ENCODE measurements at places on chromosomes 12 and 14. TPM values are rescaled to one million over a fixed set of nuclear protein-coding genes. Genes with fewer than 3 reads are reported as not detected.

GRCh38 chr12:12557733-12558132 is 4.9 kb downstream of the DUSP16 start:
- no peak for DNase-seq

DNA sequence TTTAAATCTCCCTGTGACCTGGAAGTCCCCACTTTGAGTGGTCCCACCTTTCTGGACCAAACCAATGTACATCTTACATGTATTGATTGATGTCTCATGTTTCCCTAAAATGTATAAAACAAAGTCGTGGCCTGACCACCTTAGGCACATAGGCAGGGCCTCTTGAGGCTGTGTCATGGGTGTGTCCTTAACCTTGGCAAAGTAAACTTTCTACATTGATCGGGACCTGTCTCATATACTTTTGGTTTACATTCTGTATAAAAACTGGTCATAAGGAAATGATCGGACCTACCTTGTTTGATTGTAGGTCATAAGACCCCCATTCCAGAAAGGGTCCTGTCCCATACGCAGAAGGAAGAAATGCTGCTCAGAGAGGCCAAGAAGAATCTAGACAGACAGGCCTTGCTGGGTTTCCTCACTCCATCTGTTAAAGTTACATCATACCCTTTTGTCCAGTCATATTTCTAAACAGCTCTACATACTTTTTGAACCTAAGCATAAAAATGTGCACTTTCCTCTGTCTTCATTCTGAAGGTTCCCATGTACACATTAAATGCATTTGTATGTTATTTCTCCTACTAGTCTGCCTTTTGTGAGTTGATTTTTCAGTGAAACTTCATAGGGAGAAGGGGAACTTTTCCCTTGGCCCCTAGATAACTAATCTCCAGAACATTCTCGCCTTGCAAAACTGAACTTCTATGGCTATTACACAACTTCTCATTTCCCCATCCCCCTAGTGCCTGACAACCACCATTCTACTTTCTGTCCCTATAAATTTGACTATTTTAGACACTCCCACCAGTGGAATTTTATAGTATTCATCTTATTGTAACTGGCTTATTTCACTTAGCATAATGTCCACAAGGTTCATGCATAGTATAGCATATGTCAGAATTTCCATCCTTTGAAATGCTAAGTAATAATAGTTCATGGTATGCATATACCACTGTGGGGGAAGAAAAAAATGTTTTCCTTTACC is 30.2 kb upstream of the CPM start:
- no peak for DNase-seq

DNA sequence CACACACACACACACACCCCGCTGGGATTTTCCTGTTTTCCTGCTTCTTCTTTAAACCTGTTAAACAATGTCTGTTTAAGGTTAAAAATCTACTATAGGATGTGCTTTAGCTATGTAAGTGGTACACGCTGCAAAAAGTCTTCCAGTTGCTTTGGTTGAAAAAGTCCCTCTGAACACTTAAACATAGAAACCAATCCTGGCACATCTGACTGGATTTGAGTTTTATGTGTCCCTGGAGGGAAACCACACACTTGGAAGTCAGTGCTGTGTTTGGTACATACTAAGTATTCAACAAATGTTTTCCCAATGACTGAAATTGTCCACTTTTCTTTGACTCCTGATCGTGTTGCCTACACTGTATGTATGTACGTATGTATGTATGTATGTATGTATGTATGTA is 22.0 kb downstream of the CFL2 start:
- DNase-seq: no peak

- no peak for DNase-seq
Measured at GRCh38 chr14:104844306-104845032, 20.6 kb upstream of the CEP170B start.

GRCh38 chr14:102085488-102085887 is 1.4 kb downstream of the HSP90AA1 start:
- DNase-seq: no peak

GRCh38 chr14:36070031-36070719 is 106.3 kb downstream of the PTCSC3 start:
- peak; percentile 78 for DNase-seq

GRCh38 chr12:132185705-132186104 is 41.4 kb downstream of the NOC4L start:
- no peak for DNase-seq

GRCh38 chr12:131421509-131422186 is 289.2 kb upstream of the SFSWAP start:
- DNase-seq: no peak

The COL2A1 gene
- total RNA-seq: not detected

The IL23A gene
- total RNA-seq: 0.56 TPM

The SERPINA3 gene
- total RNA-seq: 74.6 TPM

The DTX1 gene
- 6.8 TPM for total RNA-seq

- DNase-seq: no peak
Measured at GRCh38 chr14:85822236-85822635, 292.3 kb downstream of the FLRT2 start.
